ENCODE measurements at places on chromosomes 6 and 20.

DNA sequence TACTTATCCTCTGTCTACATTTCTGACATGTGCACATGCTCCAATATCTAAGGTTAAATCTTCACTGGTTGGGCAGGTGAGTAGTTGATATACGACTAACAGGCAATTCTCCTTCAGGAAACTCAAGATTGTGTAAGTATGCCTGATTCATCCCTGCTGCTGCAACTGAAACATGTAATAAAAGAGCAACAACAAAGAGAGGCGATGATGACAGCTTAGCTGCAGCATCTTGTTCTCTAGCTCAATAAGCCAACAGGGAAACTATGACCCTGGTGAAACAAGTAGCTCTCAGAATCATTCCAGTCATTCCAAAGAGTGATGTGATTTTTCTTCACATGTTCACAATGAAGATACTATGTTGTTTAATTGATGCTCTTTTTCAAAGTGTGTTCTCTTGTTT, 74.4 kb downstream of the ELOVL4 start:
- DNase-seq = no peak

DNA sequence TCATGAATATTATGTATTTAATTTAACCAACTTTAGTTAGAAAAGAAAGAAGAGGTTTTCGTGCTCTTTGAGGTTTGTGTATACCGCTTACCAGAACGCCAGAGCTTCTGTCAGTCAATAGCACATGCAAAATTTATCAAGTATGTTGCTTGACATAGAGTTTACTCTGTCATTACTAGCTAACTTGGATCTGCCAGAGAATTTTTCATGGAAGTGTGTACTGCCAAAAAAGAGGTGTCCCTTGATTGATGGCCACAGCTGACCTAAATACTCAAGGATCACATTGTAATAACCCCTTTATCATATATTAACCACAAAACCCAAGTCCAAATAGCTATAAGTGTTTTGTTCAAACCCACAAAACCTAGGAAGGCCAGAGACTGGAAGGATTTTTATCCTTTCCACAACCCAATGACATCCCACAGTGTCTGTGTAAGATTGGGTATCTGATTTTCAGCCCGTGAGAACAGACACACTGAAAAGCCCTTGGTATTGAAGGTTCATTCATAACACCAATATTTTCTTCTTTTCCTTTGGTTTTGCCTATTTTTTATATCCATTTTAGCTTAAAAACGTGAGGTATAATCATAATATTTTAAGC, 194.0 kb upstream of the EYA4 start:
- DNase-seq = no peak

DNA sequence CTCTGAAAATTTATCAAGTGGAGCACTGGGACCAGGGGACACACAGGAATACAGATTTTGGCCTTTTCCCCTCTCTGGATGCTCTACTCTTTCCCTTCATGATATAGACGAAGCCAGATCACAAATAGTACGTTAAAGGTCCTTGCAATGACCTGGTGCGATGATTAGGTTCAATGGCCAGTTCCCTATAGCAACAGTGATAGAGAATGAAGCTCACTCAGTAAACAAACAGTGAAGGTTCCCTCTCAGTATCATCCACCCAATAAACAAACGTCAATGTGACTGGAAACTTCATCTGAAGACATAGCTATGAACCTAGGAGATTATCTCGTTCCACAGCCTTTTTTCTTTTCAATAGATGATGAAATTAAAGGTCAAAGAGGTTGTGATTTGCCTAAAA, 596.2 kb downstream of the KIF16B start:
- DNase-seq = no peak

DNA sequence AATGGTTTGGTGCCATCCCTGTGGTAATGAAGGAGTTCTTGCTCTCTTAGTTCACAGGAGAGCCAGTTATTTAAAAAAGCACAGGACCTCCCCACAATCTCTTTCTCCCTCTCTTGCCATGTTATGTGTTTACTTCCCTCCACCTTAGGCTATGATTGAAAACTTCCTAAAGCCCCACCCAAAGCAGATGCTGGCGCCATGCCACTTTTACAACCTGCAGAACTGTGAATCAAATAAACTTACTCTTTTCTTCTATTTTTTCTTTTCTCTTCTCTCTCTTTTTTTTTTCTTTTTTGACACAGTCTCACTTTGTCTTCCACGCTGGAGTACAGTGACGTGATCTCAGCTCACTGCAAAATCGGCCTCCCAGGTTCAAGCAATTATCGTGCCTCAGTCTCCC, 508.4 kb upstream of the EPHA7 start:
- DNase-seq = no peak

DNA sequence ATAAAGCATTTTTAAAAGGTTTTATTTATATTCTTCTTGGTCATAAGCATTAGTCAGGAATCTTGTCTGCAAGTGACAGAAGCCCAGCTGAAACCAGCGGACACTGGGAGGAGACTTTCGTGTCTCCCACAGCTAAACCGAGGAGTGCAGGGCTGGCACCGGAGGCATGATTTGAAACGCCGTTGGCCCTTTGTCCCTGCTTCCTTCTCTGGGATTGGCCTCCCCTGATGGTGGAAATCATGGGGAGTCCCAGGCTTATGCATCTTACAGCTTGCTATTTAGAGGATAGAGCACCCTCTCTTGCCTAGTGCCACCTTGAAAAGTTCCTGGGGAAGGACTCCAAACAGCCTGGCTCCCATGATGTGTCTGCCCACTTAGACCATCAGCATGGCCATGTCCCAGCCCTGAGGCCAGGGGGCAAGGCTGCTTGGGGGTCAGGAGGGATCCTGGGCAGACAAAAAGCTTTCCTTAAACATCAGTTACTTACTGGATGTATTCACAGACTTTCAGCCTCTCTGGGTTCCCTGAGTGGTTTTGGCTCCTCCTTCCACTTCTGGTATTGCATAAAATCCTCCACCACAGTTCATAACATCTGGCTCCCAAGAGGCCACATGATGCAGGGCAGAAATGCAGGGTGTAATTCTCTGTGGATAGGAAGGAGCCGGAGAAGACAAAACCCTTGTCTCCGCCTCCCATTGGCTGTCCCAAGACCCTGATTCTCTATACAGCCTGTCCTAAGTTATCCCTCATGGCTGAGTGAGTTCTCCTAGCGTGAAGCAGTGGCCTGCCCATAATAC, 49.3 kb upstream of the INSM1 start:
- no peak for DNase-seq

DNA sequence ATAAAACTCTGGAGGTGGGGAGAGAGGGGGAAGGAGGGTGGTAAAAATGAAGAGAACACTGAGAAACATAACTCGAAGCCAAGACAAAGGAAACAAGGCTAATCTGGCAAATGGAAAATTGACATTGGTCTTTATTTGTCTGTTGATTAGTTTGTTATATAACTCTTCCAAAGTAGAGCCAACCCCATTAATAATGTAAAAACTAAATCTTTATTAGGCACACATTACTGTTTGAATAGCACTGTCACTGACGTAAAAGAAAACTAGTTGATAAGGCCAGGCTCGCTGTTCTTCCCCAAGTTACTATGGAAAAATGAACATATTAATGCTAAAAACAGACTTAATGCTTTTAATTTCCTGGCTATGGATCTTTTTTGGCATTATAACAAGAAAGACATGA, 110.0 kb downstream of the MAP3K5 start:
- DNase-seq = no peak

DNA sequence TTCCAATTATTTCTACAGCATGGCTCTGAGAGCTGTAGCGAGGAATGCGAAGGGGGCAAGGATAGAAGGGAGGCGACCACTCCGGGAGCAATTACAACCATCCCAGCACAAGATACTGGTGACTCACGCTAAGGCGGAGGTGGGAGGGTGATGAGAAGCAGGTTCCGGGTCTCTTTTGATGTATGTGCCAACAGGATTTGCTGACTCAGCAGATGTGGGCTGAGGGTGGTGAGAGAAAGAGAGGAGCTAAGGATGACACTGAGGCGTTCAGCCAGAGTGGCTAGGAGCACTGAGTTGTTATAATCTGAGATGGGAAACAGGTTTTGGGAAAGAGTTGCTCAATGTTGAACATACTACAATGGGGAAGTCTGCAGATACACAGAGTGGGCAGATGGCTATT, 9.3 kb upstream of the TXNDC5 start:
- no peak for DNase-seq

- peak; percentile 21 for DNase-seq
These were observed 1082.4 kb upstream of the MAP3K7 start for GRCh38 chr6:91669154-91669870.

DNA sequence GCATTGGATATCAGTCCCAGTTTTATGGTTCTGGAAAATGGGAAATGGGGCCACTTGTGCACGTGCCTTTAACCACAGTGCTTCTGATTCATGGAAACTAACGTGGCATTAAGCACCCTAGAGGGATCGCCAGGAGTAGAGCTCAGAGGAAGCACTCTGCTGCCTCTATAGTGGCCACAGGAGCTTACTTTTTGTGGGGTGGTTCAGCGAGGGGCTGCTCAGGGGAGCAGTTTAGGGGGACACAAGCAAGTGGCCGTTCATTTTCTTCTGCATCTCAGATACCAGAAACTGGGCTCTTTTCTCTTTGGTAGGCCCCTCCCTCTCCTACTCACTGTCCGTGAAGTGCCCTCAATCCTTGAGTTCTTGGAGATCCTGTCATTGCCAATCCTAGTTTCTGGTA, 28.5 kb downstream of the AGPAT4 start:
- no peak for DNase-seq

DNA sequence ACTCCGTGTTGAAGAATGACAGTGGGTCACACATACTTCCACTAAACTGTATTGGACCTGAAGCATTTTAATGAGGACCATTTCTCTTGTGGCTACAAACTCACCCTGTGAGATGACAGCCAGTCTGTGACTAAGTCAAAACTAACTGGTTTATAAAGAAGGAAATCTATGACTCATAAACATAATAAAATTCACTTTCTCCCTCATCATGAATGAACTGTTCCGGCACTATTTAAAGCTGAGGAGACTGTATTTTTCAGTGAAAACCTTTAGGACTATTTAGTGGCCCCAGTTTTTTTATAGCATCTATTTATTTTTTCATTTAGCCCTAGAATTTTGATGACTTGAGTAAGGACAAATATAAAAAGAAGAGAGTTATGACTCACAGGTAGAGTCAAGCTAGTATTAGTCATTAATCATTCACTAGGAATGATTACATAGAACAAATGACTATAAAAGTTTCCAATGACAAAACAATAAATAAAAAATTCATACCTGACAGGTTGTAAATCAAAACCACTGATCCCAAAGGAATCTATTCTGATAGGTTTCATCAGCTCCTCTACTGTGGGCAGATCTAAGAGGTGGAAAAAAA, 34.2 kb downstream of the CEP162 start:
- no peak for DNase-seq

DNA sequence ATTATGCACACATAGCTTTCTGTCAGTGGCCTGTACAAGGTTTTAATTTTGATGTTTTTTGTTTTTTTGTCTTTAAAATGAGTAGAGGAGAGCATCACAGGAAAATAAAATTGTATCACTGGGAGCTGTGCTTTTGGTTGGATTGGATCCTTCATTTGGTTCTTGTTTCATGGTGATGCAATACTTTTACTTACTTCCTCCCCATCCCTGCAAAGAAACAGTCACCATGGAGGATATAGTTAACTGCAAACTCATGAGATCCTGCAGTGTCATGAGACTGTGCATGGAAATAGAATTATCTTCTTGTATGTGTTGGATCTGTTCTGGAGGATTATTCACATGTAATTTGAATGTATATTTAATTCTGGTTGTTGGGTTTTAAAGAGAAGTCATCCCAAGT, 122.3 kb downstream of the JARID2 start:
- DNase-seq = no peak

DNA sequence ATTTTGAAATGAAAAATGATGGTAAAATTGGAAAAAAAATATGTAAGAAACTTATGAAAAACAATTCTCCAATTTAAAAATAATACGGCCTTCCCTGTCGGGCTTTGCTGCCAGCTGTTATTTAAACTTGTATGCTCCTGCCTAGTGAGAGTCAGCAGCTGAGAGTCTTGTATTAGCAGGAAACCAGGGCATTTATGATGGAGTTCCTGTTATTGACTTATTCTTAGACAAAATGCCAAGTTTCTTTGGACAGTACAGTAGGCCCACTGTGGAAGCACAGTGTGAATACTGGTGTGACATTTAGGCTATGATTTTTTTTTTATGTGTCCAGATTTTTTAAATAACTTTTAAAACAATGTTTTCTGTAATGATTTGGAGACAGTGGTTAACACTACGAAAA, 42.1 kb downstream of the GMDS start:
- DNase-seq = no peak

DNA sequence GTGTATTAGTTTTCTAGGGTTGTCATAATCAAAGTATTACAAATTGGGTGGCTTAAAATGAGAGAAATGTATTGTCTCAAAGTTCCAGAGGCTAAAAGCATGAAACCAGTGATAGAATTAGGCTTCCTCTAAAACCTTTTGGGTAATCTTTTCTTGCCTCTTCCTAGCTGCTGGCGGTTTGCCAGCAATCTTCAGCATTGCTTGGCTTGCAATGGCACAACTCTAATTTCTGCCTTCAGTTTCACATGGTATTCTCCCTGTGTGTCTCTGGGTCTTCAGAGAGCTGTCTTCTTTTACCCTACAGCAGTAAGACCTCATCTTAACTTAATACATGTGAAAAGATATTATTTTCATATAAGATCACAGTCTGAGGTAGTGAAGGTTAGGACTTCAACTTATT, 479.1 kb upstream of the GJE1 start:
- no peak for DNase-seq

DNA sequence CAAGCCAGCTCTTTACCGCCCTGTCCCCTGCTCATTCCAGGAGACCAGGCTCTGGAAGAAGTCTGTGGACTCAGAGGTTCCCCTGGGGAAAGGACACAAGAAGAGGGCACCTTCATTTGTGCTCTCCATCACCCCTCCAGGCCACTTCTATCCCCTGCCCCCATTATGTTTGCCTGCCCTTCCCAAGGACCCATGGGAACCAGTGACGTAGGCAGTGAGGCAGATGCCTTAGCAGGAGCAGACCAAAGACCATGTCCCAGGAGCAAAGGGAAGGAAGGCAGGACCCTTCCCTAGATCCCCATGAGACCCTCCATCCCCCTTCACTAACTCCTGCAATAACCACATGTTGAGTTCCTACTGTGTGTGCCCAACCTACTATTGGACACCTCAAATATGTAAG, 94.4 kb downstream of the MDGA1 start:
- no peak for DNase-seq

- no peak for DNase-seq
These were observed 99.2 kb downstream of the NOL4L start for GRCh38 chr20:32485770-32486478.

DNA sequence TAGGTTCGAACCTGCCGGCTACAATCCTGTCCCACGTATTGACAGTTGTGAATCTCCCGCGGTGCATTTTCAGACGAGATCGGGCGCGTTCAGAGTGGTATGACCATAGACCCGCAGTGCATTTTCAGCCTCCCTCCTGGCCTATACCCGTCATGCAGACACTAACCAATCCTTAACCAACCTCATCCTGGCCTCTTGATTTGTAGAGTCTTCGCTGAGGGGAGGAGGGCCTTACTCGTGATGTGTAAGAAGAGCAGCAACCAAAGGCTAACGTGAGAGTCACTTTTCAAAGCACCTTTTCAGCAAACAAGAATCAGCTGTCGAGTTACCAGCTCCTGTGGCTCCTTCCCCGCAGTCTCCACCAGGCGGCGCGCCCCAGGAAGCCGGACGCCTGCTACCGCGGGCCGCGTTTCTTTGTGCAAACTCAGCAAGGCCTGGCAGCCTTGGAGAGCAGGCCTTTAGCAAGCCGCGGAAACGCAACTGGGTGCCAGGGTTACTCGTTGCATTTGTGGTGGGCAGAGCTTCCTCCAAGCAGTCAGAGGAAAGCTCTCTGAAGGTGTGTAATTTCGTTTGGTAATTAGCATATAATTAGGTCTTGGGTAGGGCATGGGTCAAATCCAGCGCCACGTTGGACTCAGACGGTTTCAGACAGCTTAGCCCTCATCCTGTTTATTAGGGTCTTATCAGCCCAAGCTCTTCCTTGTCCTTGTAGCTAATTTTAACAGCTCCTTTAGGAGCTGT, 139.8 kb downstream of the OR2B2 start:
- peak; percentile 75 for DNase-seq
